ENCODE measurements at places on chromosomes 5 and 9.

GRCh38 chr9:92385477-92385876 is 18.9 kb downstream of the OGN start:
- no peak for DNase-seq

DNA sequence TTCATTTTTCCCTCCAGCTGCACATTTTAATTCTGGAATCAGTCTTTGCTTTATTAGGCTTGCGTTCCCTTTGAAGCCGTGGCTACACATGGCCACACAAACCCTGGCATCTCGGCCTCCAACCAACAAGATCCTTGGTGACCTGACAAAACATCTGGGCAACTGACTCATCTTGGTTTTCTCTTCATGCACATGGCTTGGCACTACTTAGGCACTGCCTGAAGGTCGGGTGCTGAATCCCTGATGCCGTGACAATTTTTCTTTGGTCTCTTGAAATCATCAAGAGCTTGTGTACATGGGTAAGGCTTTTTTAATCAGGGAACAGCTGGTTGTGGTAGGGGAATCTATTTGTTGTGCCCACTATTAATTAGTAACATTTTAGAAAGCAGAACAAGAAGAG is 16.0 kb upstream of the PAPPA start:
- no peak for DNase-seq

- no peak for DNase-seq
Observed at GRCh38 chr5:75405296-75405695, 68.3 kb downstream of the HMGCR start.

- no peak for DNase-seq
Observed at GRCh38 chr5:134851307-134851923, 5.6 kb downstream of the C5orf24 start.

DNA sequence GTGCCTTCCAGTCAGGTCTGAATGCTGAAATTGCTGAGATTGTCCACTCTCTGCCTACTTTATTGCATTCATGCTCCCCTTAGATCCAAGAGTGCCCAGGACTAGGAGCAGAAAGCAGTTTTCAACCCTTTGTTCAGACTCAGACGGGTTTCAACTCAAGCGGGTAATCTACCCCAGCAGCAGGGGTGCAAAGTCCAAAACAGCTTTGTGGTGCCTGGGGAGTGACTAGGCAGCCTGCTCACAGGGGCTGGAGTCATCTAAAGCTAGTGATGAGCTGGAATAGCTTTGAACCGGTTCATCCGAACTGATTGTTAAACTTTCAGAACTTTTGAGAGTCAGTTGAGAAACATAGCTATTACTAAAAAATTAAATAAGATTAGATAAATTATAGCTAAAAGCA is 71.0 kb upstream of the IQGAP2 start:
- no peak for DNase-seq

DNA sequence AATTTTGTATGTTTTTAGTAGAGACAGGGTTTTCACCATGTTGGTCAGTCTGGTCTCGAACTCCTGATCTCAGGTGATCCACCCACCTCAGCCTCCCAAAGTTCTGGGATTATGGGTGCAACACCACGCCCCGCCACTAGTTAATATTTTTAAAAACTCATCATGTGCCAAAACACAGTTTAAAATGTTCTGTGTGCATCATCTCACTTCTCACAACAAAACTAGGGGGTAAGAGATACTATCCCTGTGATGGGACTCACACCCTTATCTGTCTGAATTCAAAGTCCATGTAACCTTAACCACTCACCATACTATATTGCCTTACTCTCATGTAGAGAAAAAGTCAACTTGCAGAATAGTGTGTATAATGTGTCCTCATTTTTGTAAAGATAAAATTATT is 2.6 kb downstream of the PKD2L2 start:
- no peak for DNase-seq

DNA sequence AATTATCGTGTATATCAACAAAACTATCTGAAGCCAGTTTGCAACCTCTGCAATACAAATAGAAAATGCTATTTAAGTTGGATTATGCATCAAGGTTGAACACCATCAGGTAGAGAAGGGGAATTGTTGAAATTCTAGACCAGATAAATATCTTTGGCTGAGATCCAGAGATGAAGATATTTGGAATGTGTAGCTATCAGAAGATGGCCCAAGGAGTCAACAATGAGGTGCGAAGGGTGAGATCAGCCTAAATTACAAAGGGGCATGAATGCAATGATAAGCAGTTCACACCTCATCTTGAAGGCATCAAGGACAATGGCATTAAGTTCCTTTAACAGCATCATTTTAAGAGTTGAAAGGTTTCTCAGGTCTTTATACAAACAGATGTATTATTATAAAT is 572.1 kb upstream of the DMAC1 start:
- DNase-seq, result no peak

DNA sequence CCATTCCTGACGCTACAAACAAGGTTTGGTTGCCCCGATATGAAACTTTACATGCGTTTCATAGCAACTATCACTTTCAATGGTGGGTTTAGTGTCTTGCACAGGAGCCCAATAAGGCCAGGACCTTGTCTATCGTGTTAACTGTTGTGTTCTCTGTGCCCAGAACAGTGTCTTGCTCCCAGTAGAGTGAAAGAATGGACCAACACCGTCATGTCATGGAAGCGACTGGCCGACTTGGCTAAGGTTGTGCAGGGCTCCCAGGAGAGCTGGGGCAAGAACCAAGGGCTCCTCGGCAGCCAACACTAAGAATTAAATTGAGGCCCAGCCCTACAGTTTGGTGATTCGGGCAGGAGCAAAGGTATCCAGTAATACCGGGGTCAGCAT is 498 bp upstream of the ARHGEF37 start:
- no peak for DNase-seq

DNA sequence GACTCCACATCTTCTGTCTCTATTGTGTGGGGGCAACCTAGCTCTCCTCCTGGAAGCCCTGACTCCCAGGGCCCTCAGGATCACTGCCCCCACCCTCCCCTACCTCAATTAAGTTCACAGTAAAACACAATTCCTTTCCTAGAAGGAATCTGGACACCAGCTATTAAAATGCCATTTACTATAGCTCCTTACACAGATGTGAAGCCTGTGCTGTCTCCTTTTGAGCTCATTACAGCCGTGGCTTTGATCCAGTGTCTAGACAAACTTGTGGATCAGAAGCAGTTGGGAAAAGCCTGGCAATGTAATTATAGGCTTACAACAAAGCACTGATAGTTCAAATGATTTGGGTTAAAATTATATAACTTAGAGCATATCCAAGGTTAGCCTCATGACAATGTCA is 107.0 kb upstream of the SMIM23 start:
- no peak for DNase-seq

DNA sequence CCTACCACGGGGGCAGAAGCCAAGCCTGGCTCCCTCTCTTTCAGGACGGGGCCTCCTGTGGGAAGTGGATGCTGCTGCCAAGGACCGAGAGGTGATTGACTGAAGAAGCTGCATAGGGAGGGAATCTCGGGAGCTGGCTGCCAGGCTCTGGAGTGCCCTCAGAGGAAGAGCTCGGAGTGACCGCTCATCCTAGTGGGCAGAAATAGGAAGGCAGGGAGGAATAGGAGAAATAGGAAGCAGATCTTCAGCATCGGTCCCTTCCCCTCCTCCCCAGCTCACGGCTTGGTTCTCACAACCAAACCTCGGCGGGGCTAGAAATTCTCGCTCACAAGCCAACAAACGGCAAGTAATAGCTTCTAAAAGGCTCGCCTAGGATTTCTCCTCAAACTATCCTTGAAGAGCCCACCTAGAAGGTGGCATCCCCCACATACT is 159.9 kb upstream of the RAI14 start:
- DNase-seq, result no peak

DNA sequence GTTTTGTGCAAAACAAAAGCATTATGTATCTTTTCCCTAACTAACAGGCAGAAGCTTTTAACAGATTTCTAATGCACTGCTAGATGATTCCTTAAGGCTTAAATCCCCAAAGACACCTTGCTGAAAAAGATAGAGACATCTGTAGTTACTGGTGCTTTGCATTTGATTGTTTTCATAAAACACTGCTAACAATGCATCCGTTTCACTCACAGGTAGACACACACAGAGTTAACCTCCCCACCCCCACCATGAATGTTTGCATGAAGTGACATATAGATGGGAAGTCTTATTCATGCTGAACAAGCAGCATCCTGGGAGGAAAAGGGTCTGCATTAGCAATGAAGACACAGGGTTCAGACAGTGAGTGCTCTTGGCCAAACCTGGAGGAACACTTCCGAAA is 100.9 kb downstream of the ASTN2 start:
- no peak for DNase-seq

DNA sequence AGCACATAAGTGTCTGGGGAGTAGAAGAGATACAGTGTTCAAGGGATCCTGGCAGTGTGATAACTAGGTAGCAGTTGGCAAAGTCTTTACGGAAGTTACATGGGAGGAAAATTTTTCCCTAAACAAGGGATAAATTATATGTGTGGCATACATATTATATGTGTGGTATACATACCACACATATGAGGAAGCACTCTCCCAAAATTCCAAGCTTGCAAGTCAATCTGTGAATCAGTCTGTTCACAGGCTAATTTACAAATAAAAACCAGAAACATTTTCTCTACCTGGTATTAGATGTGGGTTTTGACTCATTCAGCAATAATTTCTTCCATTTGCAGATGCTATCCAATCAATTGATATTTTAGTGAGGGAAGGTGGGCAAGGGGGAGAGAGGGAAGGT is 110.0 kb downstream of the ISOC1 start:
- DNase-seq, result no peak

- DNase-seq, result no peak
Observed at GRCh38 chr9:33946779-33947535, 101.7 kb downstream of the UBAP2 start.

DNA sequence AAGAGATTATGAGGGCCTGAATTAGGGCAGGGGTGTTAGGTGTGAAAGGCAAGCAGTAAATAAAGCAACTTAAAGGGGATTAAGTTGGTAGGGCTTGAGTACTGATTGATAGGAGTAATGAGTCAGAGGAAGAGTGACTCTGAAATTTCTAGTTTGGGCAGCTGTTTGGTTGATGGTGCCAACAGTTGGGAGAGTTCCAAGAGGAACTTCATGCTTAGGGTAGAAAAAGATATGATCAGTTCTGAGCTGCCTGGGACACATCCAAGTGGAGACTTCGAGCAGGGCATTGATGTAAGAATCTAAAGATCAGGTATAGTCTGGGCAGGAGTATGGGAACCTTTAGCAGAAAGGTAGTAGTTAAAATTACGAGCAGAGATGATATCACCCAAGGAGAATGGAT is 10.2 kb downstream of the MAMDC2 start:
- no peak for DNase-seq

DNA sequence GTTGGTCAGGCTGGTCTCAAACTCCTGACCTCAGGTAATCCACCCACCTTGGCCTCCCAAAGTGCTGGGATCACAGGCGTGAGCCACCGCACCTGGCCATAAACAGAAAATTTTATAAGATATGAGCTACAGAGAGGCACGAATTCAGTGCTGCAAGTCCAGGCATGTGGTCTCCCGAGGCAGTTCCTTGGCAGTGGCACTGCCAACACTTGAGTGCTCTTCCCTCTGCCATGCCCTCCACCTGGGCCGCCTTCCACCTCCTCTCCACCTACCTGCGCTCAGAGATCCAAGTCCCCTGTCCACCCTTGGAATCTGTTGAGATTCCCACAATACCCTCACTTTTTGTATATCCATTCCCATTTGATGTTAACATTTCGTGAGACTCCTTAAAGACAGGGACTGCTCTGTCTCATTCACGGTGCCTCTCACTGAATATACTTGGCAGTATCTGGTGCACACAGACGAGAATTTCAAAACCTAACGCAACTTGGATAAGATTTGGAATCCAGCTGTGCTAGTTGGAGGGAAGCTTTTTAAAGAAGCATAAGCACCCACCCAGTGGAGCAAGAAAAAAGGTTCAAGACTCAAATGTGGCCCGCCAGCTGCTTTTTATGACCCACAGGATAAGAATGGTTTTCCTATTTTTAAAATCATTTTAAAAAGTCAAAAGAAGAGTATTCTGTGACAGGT is 68.3 kb downstream of the DCP2 start:
- no peak for DNase-seq

DNA sequence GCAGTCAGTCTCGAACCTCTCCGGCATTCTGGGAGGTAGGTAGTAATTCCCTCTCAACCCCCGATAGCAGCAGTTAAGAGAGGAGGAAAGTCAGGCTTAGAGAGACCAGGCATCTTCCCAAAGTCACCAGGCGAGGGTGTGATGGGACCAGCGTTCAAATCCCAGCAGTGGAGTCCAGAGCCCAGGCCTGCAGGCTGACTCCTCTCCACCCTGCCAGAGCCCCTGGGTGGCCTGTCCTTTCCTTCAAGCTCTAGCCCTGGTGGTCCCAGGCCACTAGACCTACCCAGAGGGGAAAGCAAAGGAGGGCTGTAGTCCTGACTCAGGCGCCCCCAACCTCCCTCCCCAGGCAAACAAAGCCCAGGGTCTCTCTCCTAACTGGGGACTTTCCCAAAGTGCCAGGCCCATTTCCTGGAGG is 4.2 kb upstream of the NR5A1 start:
- DNase-seq, result no peak

GRCh38 chr5:107670932-107671741 is at the start of gene EFNA5:
Gene EFNA5, minus strand, starts transcription at chr5:107670937.
- DNase-seq, result peak; percentile 88

- DNase-seq, result no peak
Observed at GRCh38 chr5:134509308-134510040, 16.0 kb upstream of the JADE2 start.

- DNase-seq, result no peak
Observed at GRCh38 chr5:56323505-56323904, 90.4 kb upstream of the ANKRD55 start.

GRCh38 chr5:119400245-119400644 is 44.4 kb downstream of the TNFAIP8 start:
- no peak for DNase-seq

- no peak for DNase-seq
Observed at GRCh38 chr9:98552331-98552730, 156.4 kb downstream of the GABBR2 start.

- no peak for DNase-seq
Observed at GRCh38 chr5:172380987-172381643, 73.2 kb downstream of the SH3PXD2B start.

- DNase-seq, result no peak
Observed at GRCh38 chr9:127779136-127779981, 893 bp upstream of the SH2D3C start.

DNA sequence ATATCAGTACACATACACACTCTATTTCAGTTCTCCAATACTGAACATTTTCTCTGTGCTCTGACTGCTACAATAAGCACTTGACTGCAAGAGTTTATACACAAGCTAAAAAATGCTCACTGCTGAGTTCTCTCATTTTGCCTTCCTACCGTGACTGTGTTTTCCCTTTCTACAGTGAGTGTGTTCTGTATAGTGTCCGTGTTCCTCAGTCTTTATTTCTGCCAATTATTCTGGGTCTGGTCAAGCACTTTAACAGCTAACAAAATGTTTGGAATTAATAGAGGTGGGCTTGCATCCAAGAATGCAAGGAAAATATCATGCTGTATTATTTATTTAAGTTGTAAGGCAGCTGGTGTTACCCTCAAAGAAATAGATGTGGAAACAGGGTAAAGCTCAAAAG is 217.0 kb upstream of the NREP start:
- no peak for DNase-seq

GRCh38 chr5:95069948-95070347 is 214.9 kb downstream of the MCTP1 start:
- DNase-seq, result no peak

GRCh38 chr9:133134388-133135145 is 13.5 kb upstream of the RALGDS start:
- no peak for DNase-seq

GRCh38 chr9:114432323-114433067 is 44.7 kb upstream of the AKNA start:
- no peak for DNase-seq
